ENCODE measurements at places on chromosomes 1 and 21.

- no peak for DNase-seq
Observed at GRCh38 chr1:156673387-156674121, 3.7 kb downstream of the NES start.

DNA sequence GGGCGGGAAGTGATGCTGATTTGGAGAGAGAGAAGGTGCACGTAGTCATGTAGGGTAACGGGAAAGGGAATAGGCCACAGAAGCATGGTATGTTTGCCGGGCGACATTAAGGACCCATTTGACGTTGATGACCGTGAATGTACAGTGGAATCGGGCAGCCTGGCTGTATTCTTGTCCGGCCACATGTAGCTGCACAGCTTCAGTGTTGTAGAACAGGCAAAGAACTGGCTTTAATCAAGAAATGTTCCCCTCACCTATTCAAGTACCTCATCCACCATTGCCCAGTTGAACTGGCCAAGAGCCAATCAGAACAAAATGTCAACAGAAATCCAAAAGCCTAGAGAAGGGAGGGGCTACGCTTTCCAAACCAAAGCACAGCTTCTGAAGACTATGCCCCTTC, 104.8 kb downstream of the DHRS3 start:
- no peak for DNase-seq

DNA sequence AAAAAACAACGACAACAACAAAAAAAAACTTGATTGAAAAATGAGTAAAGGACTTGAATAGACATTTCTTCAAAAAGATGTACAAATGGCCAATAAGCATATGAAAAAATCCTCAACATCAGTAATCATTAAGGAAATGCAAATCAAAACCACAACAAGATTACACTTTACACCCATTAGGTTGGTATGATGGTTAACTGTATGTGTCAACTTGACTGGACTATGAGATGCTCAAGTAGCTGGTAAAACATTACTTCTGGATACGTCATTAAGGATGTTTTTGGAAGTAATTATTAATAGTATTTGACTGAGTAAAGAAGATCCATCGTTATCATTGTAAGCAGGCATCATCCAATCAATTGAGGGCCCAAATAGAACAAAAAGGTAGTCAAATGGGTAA, 34.9 kb upstream of the LYPLAL1 start:
- DNase-seq: no peak

- DNase-seq: no peak
Observed at GRCh38 chr21:27498025-27498424, 531.1 kb upstream of the ADAMTS5 start.

GRCh38 chr1:187338762-187339412, 510.1 kb downstream of the PLA2G4A start:
- DNase-seq: no peak

DNA sequence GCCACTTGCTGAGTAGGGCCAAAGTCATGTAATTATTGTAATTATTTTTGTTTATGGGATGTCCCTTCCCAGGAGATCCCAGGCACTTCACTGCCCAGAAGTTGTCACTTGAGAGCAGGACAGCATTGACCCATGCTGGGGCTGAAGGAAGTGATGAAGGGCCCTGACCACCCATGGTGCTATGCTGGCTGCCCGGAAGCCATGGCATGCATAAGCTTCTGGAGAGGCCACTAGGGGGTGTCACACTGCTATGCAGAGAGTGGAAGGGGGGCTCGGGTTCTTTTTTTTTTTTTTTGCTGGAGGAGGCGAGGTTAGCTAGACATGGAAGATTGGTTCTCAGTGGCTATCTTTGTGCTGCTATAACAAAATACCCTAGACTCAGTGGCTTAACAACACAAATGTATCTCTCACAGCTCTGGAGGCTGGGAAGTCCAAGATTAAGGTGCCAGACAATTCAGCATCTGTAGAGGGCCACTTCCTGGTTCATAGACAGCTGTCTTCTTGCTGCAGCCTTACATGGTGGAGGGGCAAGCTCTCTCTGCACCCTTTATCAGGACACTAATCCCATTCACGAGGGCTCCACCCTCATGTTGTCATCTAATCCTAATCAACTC, 84.9 kb downstream of the CNIH3 start:
- DNase-seq: no peak

GRCh38 chr1:179558078-179558477, 17.7 kb downstream of the NPHS2 start:
- DNase-seq: no peak

DNA sequence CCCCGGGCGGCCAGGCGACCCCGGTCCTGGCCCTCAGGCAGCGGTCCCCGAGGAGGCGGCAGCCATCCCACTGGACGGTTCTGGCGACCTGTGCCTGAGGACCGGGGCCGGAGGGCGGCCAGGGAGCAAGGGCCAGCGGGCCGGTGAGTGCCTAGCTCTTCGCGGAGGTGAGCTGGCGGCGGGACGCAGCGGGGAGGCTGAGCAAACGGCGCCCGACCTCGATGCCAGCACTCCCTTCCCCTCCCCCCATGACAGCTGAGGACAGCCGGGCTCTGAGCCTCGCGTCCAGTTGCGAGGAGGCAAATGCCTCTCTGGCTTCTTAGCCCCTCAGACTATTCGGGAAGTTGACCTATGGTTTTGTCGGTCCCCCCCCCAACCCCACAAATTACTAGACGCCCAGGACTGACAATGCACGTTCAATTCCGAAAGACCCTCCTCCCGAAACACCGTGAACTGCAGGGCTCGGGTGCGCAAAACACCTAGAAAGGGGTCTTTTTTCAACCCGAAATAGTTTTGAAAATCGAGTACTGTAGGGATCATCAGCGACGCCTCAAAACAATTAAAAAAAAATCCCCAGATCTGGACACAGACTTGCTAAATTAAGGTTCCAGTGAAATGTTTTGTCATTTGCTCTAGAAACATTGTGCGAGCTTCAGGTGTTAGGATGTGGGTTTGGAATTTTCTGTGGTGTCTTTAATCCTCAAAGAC, 8.3 kb downstream of the CDKN2C start:
- no peak for DNase-seq

GRCh38 chr1:208088319-208088718, 155.9 kb downstream of the PLXNA2 start:
- no peak for DNase-seq

All from skin of body (tissue), 3 donors.